ENCODE measurements at places on chromosomes 5 and 9. TPM values are rescaled to one million over a fixed set of nuclear protein-coding genes. Genes with fewer than 3 reads are reported as not detected.

DNA sequence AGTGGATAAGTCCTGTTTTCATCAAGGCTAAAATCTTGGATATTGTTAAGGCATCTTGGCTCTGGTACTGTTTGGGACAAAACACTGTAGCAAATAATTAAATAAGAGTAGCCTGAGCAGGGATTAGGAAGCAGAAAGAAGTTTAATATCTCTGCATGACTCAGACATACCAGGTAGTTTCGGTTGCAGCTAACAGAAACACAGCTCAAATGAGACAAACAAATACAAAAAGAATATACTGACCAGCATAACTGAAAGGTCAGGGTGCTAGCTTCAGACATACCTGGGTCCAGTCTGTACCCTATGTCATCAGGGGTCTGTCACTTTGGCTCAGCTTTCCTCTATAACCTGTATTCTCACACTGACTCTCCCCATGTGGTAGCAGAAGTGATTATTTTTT lies 156.4 kb upstream of the MAP3K1 start:
- DNase-seq: no peak
- no peak overlapping the region for H3K27ac ChIP-seq
- H3K4me3 ChIP-seq: no peak overlapping the region
- H3K4me1 ChIP-seq: peaks cover 10% of the 10 kb centered on the region
- H3K27me3 ChIP-seq: peaks cover 24% of the 10 kb centered on the region
- peaks cover 3% of the 10 kb centered on the region for H3K36me3 ChIP-seq

DNA sequence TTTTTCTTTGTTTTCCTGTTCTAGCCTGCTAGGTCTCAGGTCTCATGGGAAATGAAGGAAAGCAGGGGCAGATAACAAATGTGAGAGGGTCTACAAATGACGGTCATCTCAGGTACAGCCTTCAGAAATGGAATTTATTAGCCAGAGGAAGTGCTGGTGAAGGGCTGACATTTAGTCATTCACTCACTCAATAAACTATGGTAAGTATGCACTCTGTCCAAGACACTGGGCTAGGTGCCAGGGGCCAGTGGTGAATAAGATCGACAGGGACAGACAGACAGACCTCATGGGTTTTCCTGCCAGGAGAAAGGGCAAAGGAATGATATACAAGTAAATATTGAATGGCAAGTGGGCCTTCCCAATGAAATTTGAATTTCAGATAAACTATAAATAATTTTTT lies 6.3 kb downstream of the PDE6A start:
- H3K27ac ChIP-seq: no peak overlapping the region
- H3K36me3 ChIP-seq: no peaks in the 10 kb centered on the region
- DNase-seq: no peak
- H3K4me1 ChIP-seq: no peaks in the 10 kb centered on the region

DNA sequence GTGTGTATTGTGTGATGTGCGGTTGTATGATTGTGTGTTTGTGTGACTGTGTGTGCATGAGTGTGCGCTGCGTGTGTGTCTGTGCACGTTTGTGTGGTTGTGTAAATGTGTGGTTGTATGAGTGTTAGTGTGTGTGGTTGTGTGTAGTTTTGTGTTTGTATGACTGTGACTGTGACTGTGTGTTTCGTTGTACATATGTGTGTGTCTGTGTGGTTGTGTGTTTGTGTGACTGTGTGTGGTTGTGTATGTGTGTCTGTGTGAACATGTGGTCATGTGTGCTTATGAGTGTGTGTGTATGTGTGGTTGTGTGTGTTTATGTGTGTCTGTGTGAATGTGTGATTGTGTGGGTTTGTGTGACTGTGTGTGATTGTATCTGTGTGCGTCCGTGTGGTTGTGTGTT lies 197.8 kb downstream of the TTLL11 start:
- peaks cover 5% of the 10 kb centered on the region for H3K27me3 ChIP-seq
- no peaks in the 10 kb centered on the region for H3K36me3 ChIP-seq
- H3K4me1 ChIP-seq: no peaks in the 10 kb centered on the region
- H3K27ac ChIP-seq: no peak overlapping the region
- H3K4me3 ChIP-seq: no peak overlapping the region

- H3K36me3 ChIP-seq: no peaks in the 10 kb centered on the region
- H3K4me3 ChIP-seq: no peak overlapping the region
- DNase-seq: no peak
- peaks cover 17% of the 10 kb centered on the region for H3K27me3 ChIP-seq
These were observed 15.3 kb downstream of the NFIB start for GRCh38 chr9:14298601-14299022.

- peak overlapping the region; percentile 7 for H3K4me3 ChIP-seq
- H3K27me3 ChIP-seq: no peaks in the 10 kb centered on the region
These were observed 14.1 kb upstream of the FAM120AOS start for GRCh38 chr9:93467462-93467861.

GRCh38 chr9:76453785-76454184 lies 5.2 kb upstream of the GCNT1 start:
- peaks cover 26% of the 10 kb centered on the region for H3K4me1 ChIP-seq
- DNase-seq: no peak
- peaks cover 9% of the 10 kb centered on the region for H3K36me3 ChIP-seq
- H3K4me3 ChIP-seq: no peak overlapping the region
- no peak overlapping the region for H3K27ac ChIP-seq

DNA sequence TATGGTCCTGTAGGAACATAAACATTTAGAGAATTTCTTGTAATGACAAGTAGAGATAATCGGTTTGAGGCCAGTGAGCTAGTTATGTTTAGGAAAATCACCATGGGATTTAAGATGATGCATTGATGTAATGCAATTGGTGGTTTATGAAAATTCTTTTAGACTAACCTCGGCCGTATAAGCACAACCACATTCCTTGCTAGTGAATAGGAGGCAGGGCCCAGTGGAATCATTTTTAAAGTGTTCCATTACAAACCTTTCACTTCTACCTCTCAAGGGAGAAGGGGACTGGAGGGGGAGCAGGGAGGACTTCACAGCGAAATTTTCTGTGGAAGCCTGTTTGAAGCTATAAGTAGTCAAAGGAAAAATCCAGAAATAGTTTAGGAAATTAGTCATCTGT lies 71.8 kb upstream of the NFIL3 start:
- DNase-seq: no peak
- no peak overlapping the region for H3K4me3 ChIP-seq
- H3K27ac ChIP-seq: no peak overlapping the region
- no peaks in the 10 kb centered on the region for H3K36me3 ChIP-seq
- peaks cover 3% of the 10 kb centered on the region for H3K27me3 ChIP-seq
- no peaks in the 10 kb centered on the region for H3K4me1 ChIP-seq

- H3K4me3 ChIP-seq: no peak overlapping the region
- peaks cover 37% of the 10 kb centered on the region for H3K36me3 ChIP-seq
- no peaks in the 10 kb centered on the region for H3K27me3 ChIP-seq
- H3K4me1 ChIP-seq: peaks cover 62% of the 10 kb centered on the region
- H3K27ac ChIP-seq: peak overlapping the region; percentile 24
These were observed 27.0 kb downstream of the TCF7 start for GRCh38 chr5:134141331-134142050.

GRCh38 chr5:14674983-14675854 lies 10.7 kb downstream of the OTULIN start:
- H3K27me3 ChIP-seq: no peaks in the 10 kb centered on the region
- peak overlapping the region; percentile 82 for H3K27ac ChIP-seq

DNA sequence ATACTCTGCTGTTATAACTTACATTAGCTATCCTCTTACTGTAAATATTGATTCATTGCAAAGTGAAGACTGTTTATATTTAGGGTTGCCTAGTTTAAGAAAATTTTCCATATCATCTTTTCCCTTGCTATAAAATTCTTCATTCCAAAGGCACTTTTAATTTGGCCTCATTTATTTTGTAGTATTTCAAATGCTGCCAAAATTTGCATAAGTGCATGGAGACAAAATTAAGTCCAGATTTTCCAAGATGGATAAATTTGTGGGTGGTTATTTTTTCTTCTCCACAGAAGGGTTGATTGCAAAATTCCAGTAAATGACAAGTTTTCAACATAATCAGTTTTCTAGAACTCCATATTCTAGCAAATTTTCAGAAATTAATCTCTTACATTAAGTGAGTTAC lies 141.5 kb upstream of the MTAP start:
- no peak for DNase-seq
- no peaks in the 10 kb centered on the region for H3K4me1 ChIP-seq
- no peak overlapping the region for H3K27ac ChIP-seq

GRCh38 chr5:169260896-169261569 lies 39.9 kb downstream of the SLIT3 start:
- no peaks in the 10 kb centered on the region for H3K4me1 ChIP-seq
- no peak overlapping the region for H3K4me3 ChIP-seq
- no peak for DNase-seq

DNA sequence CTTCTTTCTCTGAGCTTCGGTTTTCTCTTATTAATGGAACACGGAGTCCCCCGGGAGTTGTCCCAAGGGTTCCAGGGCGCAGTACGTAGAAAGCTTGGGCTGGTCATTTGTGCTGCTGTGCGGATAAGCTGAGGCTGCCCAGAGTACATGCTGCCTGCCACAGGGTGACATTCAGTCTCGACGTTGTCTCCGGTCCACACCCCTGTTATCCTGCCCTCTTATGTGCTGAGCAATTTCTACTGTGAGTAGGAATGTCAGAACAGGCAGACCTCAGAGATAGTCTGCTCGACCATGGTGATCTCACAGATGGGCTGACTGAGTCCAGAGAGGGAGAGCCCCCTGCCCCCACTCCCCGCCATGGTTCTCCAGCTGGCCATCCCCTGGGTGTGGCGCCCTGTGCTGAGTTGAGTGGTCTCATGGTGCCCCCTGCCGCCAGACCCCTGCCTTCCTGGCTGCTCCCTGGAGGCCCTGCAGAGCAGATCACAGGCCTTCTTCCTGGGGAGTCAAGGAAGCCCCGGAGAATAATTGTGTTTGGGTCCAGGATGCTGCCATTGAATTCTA lies 124.0 kb downstream of the RGS3 start:
- peaks cover 70% of the 10 kb centered on the region for H3K4me1 ChIP-seq
- H3K27me3 ChIP-seq: no peaks in the 10 kb centered on the region
- no peak overlapping the region for H3K4me3 ChIP-seq
- DNase-seq: no peak
- no peak overlapping the region for H3K27ac ChIP-seq

DNA sequence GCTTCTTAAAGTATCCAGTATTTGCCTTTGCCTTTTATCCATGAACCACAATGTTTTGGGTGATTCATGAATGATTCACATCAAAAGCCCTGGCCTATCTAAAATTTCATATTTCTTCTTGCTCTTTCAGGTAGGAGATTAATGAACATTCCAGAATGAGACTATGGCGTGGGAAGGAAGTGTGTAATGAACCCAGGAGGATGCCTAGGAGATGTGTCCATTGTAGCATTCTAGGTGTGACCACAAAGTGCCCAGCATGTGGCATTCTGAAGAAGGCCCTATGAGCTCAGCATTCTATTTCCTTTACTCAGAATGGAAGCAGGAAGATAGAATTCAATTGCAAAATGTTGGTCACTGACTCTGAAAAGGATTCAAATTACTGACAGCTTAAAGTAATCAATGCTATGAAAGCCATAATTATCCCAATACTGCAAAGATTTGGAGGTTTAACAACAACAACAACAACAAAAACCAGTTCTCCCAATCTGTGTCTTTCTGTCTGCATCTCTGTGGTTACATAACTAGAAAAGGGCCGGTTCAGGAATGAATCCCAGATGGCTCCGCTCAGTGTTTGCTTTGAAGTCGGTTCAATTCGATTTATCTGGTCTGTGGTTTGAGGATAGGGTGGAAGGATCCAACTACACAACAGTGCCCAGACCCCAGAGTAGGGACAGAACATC lies 126.7 kb downstream of the FOXD1 start:
- no peak overlapping the region for H3K27ac ChIP-seq
- no peaks in the 10 kb centered on the region for H3K36me3 ChIP-seq
- peaks cover 15% of the 10 kb centered on the region for H3K27me3 ChIP-seq
- DNase-seq: no peak

GRCh38 chr9:113621309-113621791 lies 157.8 kb downstream of the RGS3 start:
- no peaks in the 10 kb centered on the region for H3K36me3 ChIP-seq
- peaks cover 2% of the 10 kb centered on the region for H3K27me3 ChIP-seq
- H3K4me3 ChIP-seq: no peak overlapping the region

DNA sequence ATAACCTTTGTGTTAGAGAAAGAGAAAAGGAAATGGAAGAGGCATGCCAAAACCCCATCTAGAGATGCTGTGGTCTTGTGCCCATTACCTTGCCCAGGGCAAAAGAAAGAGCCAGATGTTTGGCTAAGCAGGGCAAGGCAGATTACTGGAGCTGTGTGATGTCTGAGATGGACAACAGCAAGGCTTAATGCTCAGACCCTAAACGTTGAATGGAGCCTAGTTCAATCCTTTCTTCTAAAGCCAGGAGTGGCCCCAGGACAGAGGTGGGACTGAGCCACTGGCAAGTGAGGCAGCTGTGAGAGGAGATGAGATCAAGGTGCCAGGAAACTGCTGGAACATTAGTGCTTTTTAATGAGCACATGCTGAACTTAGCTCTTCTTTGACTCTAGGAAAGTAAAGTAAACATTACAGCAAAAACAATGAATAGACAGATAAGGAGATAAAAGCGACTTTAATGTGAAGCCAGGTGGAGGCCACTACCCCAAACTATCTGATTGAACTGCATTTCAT lies 143.0 kb upstream of the EGFLAM start:
- H3K36me3 ChIP-seq: no peaks in the 10 kb centered on the region
- no peak for DNase-seq
- no peaks in the 10 kb centered on the region for H3K4me1 ChIP-seq
- H3K4me3 ChIP-seq: no peak overlapping the region
- no peak overlapping the region for H3K27ac ChIP-seq
- peaks cover 4% of the 10 kb centered on the region for H3K27me3 ChIP-seq

DNA sequence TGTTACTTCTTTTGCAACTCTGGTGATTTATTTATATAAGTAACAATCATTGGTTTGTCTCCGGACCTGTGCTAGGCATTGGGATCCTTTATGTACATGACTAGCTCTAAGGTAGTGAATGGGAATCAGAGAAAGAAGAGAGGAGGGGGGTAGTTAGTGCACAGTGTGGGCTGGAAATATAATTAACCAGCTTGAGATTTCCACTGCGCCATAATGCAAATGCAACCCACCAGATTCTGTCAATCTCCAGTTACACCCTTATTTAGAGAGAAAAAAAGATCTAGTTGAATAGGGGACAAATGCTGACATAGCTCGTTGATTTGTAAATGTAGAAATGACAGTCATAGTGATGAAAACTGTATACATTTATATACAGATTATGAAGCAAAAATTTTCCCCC lies 342.2 kb upstream of the SLC30A5 start:
- no peak for DNase-seq
- H3K27ac ChIP-seq: no peak overlapping the region
- H3K4me1 ChIP-seq: no peaks in the 10 kb centered on the region
- peaks cover 4% of the 10 kb centered on the region for H3K27me3 ChIP-seq

GRCh38 chr9:108751369-108751768 lies 104.4 kb downstream of the ACTL7B start:
- no peak overlapping the region for H3K4me3 ChIP-seq
- H3K27ac ChIP-seq: no peak overlapping the region
- DNase-seq: no peak

GRCh38 chr9:135717410-135717809 lies 15.4 kb downstream of the KCNT1 start:
- H3K27me3 ChIP-seq: peaks cover 10% of the 10 kb centered on the region
- H3K27ac ChIP-seq: no peak overlapping the region
- no peak for DNase-seq
- H3K36me3 ChIP-seq: no peaks in the 10 kb centered on the region
- no peak overlapping the region for H3K4me3 ChIP-seq
- no peaks in the 10 kb centered on the region for H3K4me1 ChIP-seq

The RALGDS gene
- total RNA-seq: 94.4 TPM

The CAVIN4 gene
- not detected for total RNA-seq

The ZNF367 gene
- 21.8 TPM for total RNA-seq

The KIF4B gene
- total RNA-seq: 0.05 TPM

The SPTLC1 gene
- 62.3 TPM for total RNA-seq

The STOM gene
- total RNA-seq: 51.7 TPM

Data from activated T-helper 1 cell treated with anti-CD3 and anti-CD28 coated beads, Interleukin-12 subunit alpha, Interleukin-12 subunit beta, Interleukin-2, Interleukin-4 antibody, amounts not matched to agents 30 ng/mL and 10 ng/mL and 1 ng/mL, durations not matched to agents 14 hours and 24 hours and 36 hours (primary cell).